ENCODE measurements at places on chromosomes 12 and 14.

GRCh38 chr12:69738351-69739286 lies at the start of gene RAB3IP:
TSS of gene RAB3IP (plus strand) at chr12:69738860. CDS start at chr12:69755409, 16,549 bp downstream.
- peak; percentile 71 for DNase-seq

- DNase-seq, result no peak
Measured at GRCh38 chr14:106094654-106095189, 568.3 kb downstream of the TMEM121 start.

DNA sequence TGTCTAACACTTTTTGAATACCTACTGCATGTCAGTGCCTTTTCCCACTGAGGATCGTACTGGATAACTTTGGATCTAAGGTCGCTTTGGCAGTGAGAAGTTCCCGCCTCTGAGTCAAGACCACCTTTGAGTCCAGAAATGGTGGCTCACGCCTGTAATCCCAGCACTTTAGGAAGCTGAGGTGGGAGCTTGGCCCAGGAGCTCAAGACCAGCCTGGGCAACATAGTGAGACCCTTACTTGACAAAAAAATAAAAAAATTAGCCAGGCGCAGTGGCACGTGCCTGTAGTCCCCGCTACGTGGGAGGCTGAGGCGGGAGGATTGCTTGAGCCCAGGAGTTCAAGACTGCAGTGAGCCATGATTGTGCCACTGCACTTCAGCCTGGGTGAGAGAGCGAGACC lies 61.1 kb downstream of the CHST11 start:
- no peak for DNase-seq

DNA sequence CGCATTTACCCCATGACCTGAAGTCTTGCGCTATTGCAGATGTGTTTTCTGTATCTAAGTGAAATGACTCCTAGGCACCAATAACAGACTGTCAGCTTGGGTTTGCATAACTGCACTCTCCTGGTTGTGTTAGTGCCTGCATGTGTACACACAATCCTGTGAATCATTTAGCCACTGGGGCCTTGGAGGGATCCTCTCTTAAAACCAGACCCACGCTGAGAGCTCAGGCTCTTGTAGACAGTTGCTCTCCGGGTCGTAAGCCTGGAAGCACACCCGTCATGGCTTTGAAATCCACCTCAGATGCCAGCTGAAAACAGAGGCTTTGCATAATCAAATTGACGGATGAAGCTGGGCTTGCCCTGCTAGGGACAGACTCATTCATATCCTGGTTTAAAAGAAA lies 79.2 kb upstream of the RBM19 start:
- no peak for DNase-seq

- no peak for DNase-seq
Measured at GRCh38 chr14:71590131-71590530, 342.1 kb upstream of the RGS6 start.

GRCh38 chr12:836952-837351 lies 84.6 kb downstream of the WNK1 start:
- DNase-seq, result no peak

All from amniotic epithelial cell (primary cell).